NCI-H1417 treated with DMSO at 0.1 percent for 48 hours (cell line): ENCODE measurements at places on chromosomes 3 and 15.
A peak's percentile ranks its signal among the peaks of the same experiment; 100 is the strongest.

GRCh38 chr15:66108483-66109265, 144.9 kb downstream of the MEGF11 start:
- DNase-seq: no peak

- DNase-seq: no peak
These were observed 7.2 kb downstream of the RTF1 start for GRCh38 chr15:41423979-41424659.

GRCh38 chr3:191499307-191500080, 38.5 kb downstream of the PYDC2 start:
- no peak for DNase-seq

DNA sequence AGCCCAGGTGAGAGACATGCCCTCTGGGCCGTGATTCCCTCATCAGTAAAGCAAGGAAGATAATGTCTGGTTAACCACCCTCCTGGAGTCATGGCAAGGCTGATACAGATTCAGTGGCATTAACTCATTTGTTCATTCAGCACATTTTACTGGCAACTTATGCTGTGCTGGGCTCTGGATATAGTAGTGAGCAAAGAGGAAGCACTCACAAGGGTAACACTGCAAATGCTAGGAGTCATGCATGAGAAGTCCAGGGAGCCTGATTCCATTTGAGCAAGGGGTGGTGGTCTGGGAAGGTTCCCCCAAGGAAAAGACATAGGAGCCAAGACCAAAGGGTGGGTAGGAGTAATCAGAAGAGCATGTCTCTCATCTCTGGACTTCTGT, 50.2 kb downstream of the SMAD3 start:
- DNase-seq: no peak

GRCh38 chr3:184354121-184354728, 7.2 kb downstream of the CLCN2 start:
- no peak for DNase-seq

- no peak for DNase-seq
These were observed 236.9 kb upstream of the ICE2 start for GRCh38 chr15:60715859-60716258.

DNA sequence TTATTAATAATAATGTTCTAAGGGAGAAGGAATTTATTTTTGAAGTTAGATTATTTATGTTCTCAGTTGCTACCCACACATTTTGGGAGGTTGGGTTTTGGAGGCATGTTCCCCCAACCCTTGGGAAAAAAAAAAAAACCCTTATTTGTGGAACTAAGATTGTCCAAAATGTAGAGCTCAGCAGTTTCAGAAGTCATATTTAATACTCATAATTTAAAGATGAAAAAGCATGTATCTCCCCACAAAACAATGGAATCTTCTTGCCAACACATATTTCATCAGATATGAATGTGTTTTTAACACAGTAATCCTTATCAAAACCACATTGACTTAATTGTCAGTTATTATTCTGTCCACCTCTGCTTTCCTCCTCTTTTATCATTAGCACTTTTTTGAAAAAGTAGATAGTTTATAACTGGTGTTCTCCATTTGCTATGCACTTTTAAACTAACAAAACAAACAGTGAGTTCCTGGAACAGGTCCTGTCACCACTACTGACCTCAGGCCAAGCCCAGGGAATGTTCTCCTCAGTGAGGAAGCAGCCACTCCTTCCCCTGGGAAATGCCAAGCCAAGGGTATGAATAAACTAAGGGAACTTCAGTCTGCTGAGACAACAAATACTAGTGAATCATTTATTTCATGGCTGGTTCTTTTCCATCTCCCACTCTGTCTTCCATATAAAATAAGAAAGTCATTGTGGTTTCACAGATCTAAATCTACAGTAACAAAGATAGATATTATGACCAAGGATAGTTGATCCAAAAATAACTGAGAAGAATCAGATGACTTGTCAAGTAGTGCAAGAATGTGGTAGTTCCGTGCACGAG, 414.4 kb upstream of the ALCAM start:
- DNase-seq: no peak

DNA sequence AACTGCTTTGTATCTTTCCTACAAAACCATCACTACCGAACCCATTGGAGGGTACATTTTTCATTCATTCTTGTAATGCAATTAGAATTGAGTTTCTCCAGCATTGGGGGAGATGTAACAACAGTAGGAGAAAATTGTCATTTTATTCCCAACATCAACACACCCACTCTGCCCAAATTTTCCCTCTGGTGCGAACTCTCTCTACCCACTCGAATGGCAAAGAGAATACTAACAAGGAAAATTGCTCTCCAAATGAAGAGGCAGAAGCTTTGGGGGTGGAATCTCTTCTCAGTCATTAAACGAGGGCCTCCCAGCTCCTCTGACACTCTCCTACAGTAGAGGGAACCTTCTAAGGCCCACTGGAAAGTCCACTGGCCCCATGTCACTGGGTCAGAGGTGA, 135.7 kb downstream of the MEGF11 start:
- DNase-seq: no peak

DNA sequence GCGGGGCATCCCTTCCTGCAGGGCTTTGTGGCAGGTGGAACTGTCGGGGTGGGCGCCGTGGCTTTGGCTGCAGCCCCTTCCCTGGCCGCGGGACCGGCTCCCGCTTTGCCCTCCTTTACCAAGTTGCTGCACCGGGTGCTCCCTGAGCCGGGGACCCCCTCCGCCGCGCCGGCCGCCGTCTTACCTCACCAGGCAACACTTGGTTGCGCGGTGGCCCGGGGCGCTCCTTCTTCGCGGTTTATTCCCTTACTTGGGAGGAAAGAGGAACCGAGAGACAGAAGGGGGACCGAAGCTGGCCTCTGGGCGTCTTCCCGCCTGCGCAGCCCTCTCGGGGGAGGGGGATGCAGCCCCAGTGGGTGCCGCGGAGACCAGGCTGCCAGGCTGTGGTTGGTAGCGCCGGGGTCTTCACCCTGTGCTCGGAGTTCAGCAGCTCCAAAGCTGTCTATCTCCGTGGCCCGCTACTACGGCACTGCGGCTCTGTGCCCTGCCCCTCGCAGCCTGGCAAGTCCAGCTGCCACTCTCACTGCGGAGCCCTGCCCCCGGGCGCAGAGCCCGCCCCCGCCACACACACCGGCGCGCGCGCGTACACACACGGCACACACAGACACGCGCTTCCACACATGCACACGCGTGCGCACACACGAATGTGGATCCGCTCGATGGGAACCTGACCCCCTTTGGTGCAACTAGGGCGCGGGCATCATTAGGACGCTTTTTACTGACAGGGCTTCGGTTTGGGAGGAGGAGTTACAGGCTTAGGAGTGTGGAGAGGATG, at the start of gene DGKG:
Gene DGKG (minus strand): TSS at position 473 of the 775 bp plus-strand sequence. CDS start 41,775 bp downstream, outside the sequence.
- DNase-seq: no peak

DNA sequence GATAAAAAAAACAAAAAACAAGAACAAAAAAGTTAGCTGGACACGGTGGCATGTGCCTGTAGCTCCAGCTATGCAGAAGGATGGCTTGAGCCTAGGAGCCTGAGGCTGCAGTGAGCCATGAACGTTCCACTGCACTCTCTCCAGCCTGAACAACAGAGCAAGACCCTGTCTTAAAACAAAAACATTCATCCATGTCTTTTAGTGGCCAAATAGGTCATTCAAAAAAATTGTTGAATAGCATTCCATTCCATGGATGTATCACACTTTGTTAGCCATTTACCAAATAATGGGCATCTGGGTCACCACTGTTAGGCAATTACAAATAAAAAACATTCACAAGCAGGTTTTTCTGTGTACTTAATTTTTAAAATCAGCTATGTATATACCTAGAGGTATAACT, 139.7 kb downstream of the STAG1 start:
- DNase-seq: no peak

GRCh38 chr3:159191447-159191846, 389.6 kb downstream of the MFSD1 start:
- DNase-seq: no peak

DNA sequence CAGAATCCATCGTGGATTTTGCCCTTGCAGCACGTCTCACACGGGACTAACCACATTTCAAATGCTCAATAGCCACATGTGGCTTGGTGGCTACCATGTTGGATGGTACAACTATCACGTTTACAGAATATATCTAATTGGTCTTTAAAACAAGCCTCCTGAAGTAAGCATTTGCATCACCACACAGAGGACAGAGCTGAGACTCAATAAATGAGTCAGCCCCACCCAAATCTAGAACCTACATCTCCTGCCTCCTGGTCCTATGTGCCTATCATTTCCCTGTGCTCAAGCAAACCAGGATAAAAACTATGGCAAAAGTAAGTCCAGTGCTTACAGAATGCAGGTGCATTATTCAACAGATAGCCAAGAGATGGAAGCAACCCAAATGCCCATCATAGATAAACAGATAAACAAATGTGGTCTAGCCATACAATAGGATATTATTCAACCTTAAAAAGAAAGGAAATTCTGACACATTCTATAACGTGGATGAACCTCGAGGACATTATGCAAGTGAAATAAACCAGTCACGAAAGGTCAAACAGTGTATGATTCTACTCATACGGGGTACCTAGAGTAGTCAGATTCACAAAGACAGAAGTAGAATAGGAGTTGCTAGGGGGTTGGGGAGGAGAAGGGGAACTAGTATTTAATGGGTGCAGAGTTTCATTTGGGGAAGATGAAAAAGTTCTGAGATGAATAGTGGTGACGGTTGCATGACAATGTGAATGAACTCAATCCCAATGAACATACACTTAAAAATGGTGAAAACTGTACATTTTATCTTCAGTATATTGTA, 43.9 kb downstream of the SRGAP3 start:
- DNase-seq: no peak

DNA sequence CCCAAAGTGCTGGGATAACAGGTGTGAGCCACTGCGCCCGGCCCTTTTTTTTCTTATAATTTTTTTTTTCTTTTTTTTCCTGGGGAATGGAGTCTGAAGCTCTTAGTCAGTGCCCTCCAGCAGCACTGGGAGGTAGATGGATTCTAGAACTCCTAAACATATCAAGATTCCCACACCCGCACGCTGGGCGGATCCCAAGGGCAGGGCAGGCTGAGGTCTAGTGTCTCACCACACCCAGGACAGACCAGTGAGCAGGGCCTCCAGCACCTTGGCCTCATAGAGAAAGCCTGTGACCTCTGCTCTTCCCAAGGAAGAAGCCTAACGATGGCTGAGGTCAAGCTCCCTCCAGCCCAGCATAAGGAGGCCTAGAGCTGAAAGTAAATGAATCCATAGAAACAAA, 153.7 kb upstream of the MEF2A start:
- DNase-seq: no peak

DNA sequence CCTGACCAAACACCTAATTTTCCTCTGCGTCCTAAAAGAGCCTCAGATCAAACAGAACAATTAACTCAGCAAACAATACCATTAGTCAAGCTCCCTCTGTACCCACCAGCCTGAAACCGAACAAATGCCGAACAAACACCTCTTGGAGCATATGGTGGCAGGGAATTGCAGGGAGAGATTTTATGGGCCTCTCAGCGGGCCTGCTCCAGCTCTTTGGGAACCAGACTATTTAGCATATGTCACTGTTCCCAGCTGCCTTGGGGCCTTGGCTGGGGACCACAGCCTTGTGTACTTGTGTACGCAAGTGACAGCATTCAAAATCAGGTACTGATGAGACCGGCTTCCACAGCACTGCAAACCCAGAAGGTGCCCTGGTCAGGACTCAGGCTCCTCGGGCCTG, 388.8 kb upstream of the PPP2R3A start:
- peak; percentile 68 for DNase-seq

DNA sequence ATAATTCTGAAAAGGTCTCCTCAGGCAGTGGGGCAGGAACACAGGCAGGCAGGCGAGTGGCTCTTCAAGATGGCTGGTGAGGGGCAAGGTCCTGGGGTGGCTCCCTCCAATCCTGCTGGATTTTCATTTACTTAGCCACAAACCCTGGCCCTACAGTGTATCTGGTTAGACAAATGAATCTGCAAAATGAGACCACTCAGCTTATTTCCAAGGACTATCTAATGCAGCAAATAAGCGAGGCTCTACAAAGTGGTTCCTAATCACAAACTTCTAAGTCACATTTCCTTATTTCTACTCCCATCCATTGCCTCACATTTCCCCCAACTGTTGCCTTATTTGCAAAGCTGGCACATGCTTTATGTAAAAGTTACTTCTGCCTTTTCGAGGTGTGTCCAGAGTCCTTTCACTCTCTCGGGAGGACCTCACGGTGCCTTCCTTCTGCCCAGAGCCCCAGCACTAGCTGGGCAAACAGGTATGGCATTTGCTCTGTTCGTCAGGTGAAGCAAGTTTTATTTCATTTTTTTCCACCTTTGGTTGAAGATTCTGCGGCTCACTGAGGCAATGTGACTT, 40.5 kb downstream of the CCDC12 start:
- no peak for DNase-seq

GRCh38 chr3:59553076-59553475, 503.3 kb upstream of the CFAP20DC start:
- DNase-seq: no peak
